Smooth muscle cell of the umbilical artery (primary cell): ENCODE measurements at places on chromosomes 2 and 18. TPM values are rescaled to one million over a fixed set of nuclear protein-coding genes. Genes with fewer than 3 reads are reported as not detected.

The ZSCAN30 gene
- 14.8 and 16.4 TPM in 2 replicates for total RNA-seq

The FAM228B gene
- total RNA-seq = 8.4 and 11.6 TPM in 2 replicates

The PJVK gene
- 1.8 and 2.1 TPM in 2 replicates for total RNA-seq

The KLHL41 gene
- total RNA-seq = 0.28 and 0.30 TPM in 2 replicates

The GLS gene
- total RNA-seq = 570 and 692 TPM in 2 replicates

The TMEM182 gene
- total RNA-seq = 4.5 and 5.3 TPM in 2 replicates

The EHD3 gene
- total RNA-seq = 21.7 and 44.4 TPM in 2 replicates

The TRABD2A gene
- 6.0 and 7.7 TPM in 2 replicates for total RNA-seq

The DYNC1I2 gene
- 108 and 173 TPM in 2 replicates for total RNA-seq

The SLC5A7 gene
- under 0.01 TPM in 1 of 2 replicates, not detected in the other for total RNA-seq
